ENCODE measurements at places on chromosomes 7 and 10. TPM values are rescaled to one million over a fixed set of nuclear protein-coding genes. Genes with fewer than 3 reads are reported as not detected.

EBF3 gene
- not detected for polyA plus RNA-seq

CPEB3 gene
- polyA plus RNA-seq, result 0.36 TPM

CPXM2 gene
- polyA plus RNA-seq, result not detected

HMX3 gene
- not detected for polyA plus RNA-seq

OR6V1 gene
- polyA plus RNA-seq, result not detected

SNCG gene
- 4.6 TPM for polyA plus RNA-seq

TACC2 gene
- 19.4 TPM for polyA plus RNA-seq

GRM8 gene
- not detected for polyA plus RNA-seq

PPP1R9A gene
- not detected for polyA plus RNA-seq

TMEM176B gene
- 3.1 TPM for polyA plus RNA-seq

KCNIP2 gene
- 0.61 TPM for polyA plus RNA-seq

OGDHL gene
- polyA plus RNA-seq, result 0.19 TPM

IDI2 gene
- polyA plus RNA-seq, result not detected

AQP1 gene
- 0.32 TPM for polyA plus RNA-seq

FAM25G gene
- not detected for polyA plus RNA-seq

EDRF1 gene
- polyA plus RNA-seq, result 27.4 TPM

GPER1 gene
- polyA plus RNA-seq, result 1.8 TPM

PNLIPRP3 gene
- not detected for polyA plus RNA-seq

BMPER gene
- 0.97 TPM for polyA plus RNA-seq

EPHB4 gene
- 46.5 TPM for polyA plus RNA-seq

MEOX2 gene
- polyA plus RNA-seq, result not detected

HOXA2 gene
- 4.1 TPM for polyA plus RNA-seq

AFAP1L2 gene
- 0.05 TPM for polyA plus RNA-seq

All from AG04450 (cell line).